ENCODE measurements at places on chromosomes 11 and 22. TPM values are rescaled to one million over a fixed set of nuclear protein-coding genes. Genes with fewer than 3 reads are reported as not detected.

Gene DUSP8
- 0.21 TPM for total RNA-seq

Gene WEE1
- total RNA-seq: 51.7 TPM

Gene GTSE1
- total RNA-seq: 46.2 TPM

Gene WNT7B
- total RNA-seq: not detected

Gene NPAS4
- not detected for total RNA-seq

Gene CHRM1
- total RNA-seq: not detected

Gene NAALADL1
- total RNA-seq: 3.3 TPM

- DNase-seq: no peak
These were observed 41.7 kb downstream of the KCNJ4 start for GRCh38 chr22:38413085-38414008.

DNA sequence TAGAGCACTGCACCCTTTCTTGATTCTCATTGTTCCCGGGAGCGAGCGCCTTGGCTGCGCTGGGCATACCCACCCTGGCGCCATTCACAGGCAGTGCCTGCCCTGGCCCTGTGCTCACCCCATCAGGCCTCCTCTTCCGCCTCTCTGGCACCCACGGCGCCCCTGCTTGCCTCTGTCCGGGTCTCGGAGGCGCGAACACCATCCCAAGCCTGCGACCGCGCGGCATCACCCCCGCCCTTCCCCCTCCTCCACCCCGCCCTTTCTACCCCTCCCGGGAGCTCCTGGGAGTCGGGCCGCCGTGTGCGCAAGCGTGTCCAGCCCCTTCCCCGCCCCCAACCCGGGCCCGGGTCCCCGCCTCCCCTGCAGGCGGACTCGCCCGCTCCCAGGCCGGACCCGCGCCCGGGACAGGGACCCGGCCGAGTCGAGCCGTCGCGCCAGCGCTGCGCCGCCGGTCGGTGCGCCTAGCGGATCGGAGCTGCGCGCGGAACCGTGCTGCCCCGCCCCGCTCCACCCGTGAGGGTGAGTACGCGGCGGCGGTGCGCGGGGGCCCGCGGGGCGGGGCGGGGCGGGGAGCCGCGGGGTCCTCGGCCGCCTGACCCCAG is at the start of gene ST3GAL4:
TSS of gene ST3GAL4 (plus strand) at position 363 of the 602 bp plus-strand sequence. CDS start 50,470 bp downstream, outside the sequence.
- peak; percentile 11 for DNase-seq

GRCh38 chr11:22797047-22797446 is 32.6 kb downstream of the SVIP start:
- DNase-seq: no peak

GRCh38 chr11:47104261-47104950 is 72.3 kb downstream of the ARFGAP2 start:
- no peak for DNase-seq

DNA sequence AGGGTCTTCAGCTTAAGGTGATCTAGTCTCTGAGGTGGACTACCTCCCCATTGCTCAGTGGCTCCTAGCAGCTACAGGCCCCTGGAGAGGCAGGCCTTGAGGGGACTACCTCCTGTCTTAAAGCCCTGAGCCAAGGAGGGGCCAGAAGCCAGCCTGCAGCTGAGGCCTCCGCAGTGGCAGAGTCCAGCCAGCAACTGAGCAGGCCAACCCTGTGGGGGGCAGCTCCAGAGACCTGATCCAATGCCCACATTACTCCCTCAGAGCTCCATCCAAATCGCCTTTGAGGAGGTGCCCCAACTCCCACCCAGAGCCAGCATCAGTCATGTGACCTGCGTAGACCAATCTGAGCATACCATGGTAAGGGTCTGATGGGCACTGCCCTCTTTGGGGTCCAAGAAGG is 2.7 kb downstream of the C2CD2L start:
- DNase-seq: no peak

DNA sequence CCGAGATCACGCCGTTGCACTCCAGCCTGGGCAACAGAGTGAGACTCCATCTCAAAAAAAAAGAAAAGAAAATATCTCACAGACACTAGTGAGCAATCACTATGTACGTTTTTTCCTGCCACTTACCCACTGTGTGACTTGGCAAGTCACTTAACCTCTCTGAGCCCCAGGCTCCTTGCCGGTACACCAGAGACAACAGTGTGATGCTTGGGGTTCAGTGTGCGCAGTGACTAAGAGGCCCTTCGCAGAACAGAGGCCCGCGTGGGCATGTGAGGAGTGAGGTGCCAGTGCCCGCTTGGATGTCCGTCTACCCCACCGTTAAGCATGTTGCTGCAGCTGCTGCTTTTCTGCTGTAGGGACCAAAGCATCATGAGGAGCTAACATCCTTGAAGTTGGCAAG is 6.7 kb downstream of the OAF start:
- DNase-seq: no peak

DNA sequence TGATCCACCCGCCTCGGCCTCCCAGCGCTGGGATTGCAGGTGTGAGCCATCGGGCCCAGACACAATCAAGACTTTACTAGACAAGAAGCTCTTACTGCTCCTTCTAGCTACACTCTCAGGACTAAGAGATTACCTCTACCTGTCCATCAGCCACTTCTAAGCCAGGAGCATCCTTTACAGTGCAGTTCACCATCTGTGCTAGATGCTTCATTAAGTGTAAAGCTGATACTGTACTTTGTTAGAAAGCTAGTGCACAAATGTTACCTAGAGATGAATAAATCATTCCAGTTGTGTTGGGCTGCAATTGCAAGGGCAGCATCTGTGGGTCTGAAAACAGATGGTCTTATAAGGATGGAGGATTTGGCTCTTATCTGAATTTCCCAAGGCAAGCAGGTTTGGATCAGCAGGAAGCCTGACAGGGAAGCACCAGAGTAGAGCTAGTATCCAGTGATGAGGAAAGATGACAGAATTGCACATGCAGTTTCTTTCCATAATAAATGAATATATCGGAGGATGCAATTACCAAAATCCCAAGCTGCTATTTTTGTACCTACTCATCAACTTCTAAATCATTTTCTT is 58.3 kb downstream of the FAM168A start:
- DNase-seq: no peak

DNA sequence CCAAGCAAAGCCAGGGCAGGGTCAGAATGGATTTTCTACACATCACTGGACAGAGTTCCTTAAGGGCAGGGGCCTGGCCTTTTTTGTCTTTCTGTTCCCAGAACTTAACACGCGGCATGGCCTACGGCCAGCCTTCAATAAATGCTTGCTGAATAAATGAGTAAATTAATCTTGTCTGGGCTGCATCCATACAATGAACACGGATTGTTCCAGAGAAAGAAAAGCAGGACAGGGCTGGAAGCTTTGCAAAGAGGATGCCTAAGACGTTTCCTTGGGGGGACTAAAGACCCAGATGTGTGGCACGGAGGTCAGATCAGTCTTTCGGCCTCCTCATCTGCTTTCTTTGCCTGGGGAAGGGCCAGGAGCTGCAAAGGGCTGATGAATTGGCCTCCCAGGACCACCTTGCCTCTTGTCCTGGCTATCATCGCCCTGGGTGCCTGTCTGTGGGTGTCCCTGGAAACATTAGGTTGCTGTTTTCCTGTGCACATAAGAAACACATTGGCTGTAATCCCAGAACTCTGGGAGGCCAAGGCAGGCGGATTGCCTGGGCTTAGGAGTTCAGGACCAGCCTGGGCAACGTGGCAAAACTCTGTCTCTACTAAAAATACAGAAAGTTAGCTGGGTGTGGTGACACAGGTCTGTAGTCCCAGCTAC is 20.8 kb upstream of the RFPL3 start:
- DNase-seq: no peak

DNA sequence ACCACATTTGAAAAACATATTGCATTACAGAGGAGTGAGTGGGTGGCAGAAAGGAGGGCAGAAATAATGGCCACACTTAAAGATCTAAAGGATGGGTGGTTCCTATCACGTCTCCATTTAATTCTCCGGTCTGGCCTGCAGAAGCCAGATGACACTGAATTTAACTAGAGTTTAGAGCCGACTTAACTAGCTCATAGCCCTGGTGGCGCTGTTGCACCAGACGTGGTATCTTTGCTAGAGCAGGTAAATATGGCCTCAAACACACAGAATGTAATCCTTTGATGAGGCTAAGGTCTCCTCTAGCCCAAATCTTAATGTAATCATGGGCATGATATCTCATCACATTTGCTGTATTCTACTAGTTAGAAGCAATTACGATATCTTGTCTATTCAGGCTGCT is 51.5 kb upstream of the GAL start:
- DNase-seq: no peak

DNA sequence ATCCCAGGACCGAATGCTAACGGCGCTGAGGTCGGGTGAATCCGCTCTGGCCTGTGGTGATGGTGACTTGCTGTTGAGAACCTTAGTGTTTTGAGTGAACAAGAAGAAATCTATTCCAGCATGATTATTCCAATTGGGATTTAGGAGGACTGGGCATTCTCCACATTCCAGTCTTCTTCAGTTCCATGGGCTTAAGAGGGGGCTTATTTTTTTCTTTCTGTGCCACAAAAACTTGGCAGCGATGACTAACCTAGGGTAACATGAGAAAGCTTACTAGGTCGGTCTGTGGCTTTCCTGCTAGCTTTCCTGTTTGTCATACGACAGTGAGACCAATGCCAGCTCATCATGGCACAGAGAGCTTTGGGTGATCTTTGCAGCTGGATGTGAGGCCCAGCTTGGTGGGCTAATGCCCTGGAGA is 62.9 kb upstream of the ATXN10 start:
- DNase-seq: no peak

DNA sequence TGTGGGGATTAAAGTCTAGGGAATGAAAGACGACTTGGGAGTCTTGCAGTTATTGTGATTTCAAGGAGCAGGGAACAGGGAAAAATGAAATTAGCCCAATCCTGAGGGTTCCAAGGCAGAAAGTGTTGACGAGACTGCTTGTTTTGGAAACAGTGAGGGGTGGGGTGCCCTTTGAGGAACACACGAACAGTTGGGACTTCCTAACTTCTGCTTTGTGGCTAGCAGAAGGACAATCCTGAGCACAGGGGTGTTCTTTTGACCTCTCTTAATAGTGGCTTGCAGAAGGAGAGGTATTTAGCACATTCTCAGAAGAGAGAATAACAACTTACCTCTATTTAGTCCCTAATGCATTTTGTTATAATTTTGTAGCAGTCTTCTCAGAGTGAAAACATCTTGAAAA is 545.9 kb upstream of the ARHGAP42 start:
- DNase-seq: no peak

- DNase-seq: no peak
These were observed 20.0 kb downstream of the TRMU start for GRCh38 chr22:46355369-46355995.

GRCh38 chr22:32968746-32969145 is 89.4 kb downstream of the SYN3 start:
- no peak for DNase-seq

GRCh38 chr22:31272522-31273446 is 19.5 kb downstream of the PIK3IP1 start:
- DNase-seq: no peak

DNA sequence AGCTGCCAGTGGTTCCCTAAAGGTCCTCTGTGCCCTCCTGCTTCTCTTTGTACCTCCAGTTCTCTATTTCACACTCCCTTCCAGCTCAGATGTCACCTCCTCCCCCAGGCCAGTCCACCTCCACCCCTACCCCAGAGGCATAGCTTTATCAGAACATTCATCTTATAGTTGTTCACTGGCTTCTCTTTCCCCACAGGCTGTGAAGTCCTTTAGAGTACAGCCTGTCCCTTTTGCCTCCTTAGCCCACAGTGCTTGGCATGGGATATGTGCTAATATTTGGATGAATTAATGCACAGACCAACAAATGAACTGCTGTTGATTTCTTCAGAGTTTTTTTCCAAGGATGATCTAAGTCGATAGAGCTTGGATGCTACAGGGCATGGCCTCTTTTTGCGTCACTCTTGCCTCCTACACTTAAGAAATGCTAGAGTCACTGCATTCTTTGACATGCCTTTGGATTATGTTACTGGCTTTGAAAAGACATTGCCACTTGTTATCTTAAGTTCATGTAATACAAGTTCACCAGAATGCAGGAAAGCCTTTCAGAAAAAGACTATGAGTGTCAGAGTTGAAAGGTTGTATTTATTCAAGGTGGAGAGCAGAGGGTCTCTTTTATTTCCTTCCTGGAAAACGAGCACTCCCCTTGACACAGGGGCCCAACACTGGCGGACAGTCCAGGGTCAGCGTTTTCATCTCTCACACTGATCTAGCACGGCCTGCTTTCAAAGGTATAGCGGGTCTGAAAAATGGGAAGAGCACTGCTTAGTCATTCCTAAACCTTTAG is 75.7 kb downstream of the PISD start:
- DNase-seq: no peak

- peak; percentile 72 for DNase-seq
These were observed 10.4 kb upstream of the PPP2R1B start for GRCh38 chr11:111776398-111777093.

- no peak for DNase-seq
These were observed 64.2 kb downstream of the CACNA1I start for GRCh38 chr22:39634530-39635405.

GRCh38 chr11:118491041-118491440 is 36.2 kb upstream of the TTC36 start:
- no peak for DNase-seq

All from GM12878 (cell line).